Ammon's horn (tissue), 1 donor: ENCODE measurements at places on chromosomes 3 and 15.

DNA sequence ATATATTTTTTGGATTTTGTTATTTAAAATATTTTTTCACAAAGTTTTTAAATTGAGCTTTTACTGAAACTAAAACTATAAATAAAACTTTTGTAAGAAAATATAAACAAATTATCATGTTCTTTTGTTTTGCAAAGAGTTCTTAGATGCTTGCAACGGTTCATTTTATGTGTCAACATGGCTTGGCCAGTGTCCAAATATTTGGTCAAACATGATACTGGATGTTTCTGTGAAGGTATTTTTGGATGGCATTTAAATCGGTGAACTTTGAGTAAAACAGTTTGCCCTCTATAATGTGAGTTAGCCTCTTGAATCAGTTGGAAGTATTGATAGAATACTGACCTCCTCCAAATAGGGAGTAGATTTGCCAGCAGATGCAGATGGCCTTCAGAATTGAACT lies 612.6 kb upstream of the NECTIN3 start:
- no peak for DNase-seq

GRCh38 chr3:148021381-148021780 lies 612.2 kb downstream of the ZIC1 start:
- no peak for DNase-seq

DNA sequence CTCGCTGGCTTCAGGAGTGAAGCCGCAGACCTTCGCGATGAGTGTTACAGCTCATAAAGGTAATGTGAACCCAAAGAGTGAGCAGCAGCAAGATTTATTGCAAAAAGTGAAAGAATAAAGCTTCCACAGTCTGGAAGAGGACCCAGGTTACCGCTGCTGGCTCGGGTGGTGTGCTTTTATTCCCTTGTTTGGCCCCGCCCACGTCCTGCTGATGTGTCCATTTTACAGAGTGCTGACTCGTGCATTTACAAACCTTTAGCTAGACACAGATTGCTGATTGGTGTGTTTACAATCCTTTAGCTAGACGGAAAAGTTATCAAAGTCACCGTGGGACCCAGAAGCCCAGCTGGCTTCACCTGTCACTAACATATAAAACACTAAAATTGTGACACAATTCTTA lies 1464.5 kb downstream of the ZPLD1 start:
- no peak for DNase-seq

DNA sequence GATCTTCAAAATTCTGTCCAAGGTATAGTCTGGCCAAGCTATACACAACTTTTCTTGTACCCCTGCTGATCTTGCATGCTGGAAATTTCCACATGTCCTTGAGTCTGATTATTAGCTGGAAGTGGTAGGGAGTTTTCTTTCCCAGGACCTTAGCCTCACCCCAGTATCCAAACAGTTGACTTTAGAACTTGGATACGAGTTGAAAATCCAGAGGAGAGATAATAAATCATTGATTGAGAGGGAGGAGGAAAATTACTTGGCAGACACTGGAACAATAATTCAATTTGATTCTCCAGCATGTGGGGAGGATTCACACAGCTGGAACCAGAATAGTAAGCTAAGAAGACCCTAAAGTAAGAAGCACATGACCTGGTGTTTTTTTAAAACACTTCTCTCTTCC lies 116.4 kb downstream of the IL5RA start:
- no peak for DNase-seq

- no peak for DNase-seq
Observed at GRCh38 chr3:9165421-9165820, 84.0 kb downstream of the SRGAP3 start.

GRCh38 chr3:137762674-137763593 lies 1.2 kb upstream of the SOX14 start:
- DNase-seq: no peak

GRCh38 chr3:60812502-60812901 lies 438.8 kb downstream of the FHIT start:
- DNase-seq: no peak

GRCh38 chr3:37768107-37768809 lies 93.4 kb upstream of the CTDSPL start:
- no peak for DNase-seq

DNA sequence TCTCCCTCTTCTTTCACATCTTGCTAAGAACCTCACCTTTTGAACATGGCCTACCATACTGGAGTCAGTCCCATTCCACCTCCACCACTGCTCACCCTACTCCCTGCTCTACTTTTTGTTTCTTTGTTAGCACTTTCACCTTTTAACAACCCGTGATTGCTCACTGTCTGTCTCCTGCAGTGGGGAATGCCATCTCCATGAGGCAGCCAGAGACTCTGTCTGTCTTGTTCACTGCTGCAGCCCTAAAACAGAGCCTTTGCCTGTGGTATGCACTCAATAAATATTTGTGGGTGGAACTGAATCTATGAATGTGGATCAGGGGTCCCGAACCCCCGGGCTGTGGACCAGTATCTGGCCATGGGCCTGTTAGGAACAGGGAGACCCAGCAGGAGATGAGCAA lies 16.5 kb upstream of the TLE3 start:
- no peak for DNase-seq

DNA sequence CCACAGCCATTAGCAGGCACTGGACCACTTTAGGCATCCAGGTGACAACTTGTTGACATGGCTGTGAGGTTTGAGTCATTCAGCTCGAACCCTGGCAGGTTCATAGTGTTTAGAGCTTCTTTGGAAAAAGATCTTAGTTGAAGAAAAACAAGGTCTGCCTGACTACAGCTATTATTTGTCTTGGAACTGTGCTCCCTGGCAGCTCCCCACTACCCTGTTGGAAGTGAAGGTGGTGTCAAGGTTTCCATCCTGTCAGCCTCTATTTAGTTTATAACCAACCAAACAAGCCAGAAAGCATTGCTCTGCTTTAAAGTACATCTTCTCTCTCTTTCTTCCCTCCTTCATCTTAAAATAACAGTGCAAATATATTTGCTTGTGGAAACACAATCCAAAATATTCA lies 56.8 kb downstream of the KAT2B start:
- DNase-seq: no peak

DNA sequence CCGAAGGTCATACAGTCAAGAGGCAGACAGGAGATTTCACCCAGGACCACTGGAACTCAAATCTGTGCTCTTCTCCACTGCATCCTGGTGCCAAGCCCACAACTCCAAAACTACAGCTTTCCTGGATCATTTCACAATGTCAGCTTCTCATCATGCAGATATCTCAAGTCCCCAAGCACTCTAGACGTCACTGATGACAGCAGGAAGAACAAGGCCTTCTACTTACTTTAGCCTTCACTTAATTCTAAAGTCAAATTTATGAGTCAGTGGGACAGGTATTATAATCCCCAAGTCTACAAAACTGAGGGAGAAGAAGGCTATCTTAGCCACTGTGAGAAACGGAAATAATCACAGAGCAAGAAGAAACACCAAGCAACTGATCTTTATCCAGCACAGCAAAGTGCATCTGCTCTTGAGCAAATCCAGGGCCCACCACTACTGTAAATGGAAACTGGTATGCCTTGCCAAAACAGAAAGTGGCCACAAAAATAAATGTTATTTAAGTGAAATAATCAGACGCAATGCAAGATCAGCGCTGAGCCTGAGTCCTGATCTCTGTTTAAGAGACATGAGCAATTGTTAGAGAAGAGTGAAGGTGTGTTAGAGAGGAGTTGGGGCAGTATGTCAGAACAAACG lies 928 bp downstream of the RAD18 start:
- no peak for DNase-seq
